ENCODE measurements at places on chromosomes 1 and 21.
A peak's percentile ranks its signal among the peaks of the same experiment; 100 is the strongest.

GRCh38 chr1:20603504-20604464 lies 14.9 kb downstream of the CDA start:
- DNase-seq = no peak

DNA sequence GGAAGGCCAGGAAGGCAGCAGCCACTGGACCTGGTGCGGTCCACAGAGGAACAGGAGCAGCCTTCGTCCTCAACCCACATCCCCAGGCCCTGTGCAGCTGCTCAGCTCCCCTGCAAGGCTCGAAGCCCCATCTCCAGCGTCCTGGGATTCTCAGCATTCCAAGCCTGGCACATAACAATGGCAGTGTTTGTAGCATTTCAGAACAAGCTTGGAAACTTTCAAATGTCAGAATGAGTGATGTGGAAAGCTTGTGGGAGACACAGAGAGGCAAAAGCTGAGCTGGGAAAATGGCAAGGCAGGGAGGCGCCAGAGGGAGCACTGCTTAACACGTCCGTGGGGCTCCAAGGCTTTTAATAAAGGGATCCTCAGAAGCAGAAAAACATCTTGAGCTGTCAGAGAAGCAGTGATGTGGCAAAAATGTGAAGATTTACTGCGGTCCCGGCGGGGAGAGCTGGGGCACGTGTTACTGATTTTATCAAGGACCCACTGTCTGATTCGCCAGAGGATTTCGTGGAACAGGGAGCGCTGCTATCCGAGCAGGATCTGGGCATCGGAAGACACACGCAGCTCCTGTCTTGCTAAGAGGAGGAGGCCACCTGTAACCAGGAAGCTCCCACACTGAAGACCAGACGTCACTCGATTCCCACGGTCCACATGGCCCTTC lies 38.1 kb downstream of the TOMM20 start:
- DNase-seq = no peak

- DNase-seq = no peak
Observed at GRCh38 chr1:245645406-245645805, 490.6 kb downstream of the KIF26B start.

GRCh38 chr1:33446590-33446989 lies 15.7 kb upstream of the PHC2 start:
- no peak for DNase-seq

DNA sequence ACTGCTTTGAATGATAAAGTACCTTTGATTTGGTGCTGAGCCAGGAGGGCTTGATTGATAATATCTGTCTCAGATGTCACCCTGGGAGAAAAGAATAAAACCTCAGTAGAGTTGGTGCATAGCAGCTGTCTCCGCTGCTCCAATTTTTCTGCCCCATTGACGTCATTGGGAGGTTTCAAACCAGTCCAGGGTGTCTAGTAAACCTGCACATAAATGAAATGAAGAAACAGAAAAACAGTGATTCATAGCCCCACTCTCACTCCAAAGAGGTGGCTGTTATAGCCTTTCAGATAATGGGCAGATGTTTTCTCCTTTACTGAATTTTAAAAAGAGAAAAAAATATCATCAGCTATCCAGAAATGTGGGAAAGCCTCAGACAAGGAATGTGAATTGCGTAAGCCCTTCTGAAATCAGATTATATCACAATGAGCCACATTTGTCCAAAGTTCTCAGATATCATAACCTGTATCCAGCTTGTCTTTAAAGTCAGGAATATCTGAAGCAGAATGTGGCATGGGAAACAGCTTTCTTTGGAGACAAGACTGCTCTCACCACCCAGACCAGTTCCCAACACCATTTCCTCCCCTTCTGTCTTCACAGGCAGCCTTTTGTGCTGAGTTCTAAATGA lies 351.3 kb upstream of the SGIP1 start:
- peak; percentile 22 for DNase-seq

DNA sequence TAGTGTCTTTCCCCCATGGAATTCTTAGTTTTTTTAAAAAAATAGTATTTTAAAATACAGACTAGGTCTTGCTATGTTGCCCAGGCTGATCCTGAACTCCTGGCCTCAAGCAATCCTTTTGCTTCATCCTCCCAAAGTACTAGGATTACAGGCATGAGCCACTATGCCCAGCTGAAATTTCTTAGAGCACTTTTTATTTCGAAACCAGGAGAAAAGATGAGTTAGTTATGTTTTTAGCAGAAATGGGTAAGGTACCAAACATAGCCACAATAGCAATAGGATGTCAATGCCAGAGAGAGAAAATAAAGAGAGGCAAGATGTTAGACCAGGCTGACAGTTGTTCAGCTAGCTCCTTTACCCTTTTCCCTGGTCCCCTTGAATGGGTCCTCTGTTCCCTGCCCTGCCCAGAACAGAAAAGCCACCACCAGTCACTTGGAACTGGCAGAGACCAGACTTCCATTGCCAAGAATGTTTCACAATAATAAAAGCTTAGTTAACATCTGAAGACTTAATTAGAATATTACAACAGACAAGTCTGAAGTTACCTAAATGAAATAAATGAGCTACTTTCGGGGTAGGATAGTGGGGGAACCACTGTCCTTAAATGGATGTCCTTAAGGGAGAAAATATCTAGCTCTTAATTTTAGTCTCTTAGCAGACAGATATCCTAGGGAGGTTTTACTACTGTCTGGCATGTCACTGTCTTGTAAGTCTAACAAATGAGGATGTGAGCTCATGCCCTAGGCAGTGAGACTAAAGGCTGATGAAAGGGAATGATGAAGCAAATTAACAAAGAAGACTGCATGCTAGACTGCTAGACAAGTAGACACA lies 54.3 kb downstream of the ABL2 start:
- no peak for DNase-seq

DNA sequence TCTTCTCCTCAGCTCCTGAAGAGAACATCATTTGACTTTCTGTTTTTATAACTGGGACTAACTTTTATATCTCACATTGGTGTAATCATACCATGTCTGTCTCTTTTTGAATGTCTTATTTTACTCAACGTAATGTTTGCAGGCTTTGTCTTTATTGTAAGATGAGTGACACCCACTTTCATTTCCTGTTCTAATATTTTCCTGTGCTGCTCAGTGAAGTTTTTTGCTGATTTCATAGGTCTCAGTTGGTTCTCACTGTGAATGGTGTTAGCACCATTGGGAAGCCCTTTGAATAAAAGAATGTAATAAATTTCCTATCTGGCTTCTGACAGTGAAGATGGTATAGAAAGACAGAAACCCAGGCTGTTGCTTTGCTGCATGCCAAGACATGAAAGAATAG lies 84.0 kb downstream of the RAVER2 start:
- no peak for DNase-seq

DNA sequence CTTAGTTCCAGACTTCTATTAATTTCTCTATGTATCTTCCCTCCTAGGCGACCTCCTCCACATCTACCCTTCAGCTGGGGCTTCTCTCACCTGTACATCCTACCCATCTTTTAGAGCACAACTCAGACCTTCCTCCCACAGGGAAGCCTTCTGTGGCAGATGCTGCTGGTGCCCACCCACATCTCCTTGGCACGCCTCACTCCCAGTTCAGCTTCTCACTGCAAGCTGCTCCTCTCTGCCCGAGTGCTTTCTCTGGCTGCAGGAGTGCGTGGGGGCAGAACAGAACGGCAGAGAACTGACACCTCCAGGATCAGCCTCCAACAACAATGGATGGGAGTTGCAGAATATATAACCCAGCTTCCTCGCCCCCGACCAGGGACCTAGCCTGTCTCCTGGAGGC lies 36.5 kb downstream of the ZBTB18 start:
- DNase-seq = no peak

DNA sequence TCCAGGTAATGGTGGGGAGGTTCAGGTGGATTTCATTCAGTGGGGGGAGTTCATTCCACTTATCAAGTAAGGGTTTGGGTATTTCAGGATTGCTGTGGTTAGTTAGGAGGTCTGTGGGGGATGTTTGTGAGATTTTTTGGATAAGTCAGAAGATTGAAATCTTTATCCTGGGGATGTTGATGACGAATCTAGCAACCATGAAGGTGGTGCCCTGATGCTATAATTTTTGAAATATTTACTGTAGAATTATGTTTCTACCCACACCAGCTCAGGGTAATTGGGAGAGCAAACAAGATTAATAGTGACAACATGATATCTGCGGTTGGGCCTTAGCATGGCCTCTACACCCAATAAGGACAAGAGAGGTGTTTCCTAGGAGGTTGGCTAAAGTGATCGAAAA lies 28.3 kb downstream of the SUCO start:
- no peak for DNase-seq

DNA sequence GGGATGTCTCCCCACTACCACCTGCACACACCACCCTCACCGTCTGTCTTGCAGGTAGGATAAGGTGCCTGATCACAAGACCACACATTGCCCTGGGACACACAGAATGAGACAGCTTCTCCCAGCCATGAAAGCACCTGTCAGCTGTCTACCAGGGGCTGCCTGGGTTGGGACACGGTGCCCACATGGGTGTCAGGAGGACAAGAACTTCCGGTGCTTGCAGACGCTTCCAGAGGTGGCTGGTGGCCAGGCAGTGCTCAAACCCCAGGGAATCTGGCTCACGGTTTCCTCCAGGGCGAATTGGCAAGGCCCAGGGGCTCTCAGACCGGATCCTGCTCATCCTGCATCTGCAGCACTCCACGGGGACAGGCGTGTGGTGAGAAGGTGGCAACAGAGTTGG lies 182.6 kb upstream of the ARHGEF16 start:
- DNase-seq = no peak

- no peak for DNase-seq
Observed at GRCh38 chr1:234361102-234361603, 12.1 kb upstream of the COA6 start.

DNA sequence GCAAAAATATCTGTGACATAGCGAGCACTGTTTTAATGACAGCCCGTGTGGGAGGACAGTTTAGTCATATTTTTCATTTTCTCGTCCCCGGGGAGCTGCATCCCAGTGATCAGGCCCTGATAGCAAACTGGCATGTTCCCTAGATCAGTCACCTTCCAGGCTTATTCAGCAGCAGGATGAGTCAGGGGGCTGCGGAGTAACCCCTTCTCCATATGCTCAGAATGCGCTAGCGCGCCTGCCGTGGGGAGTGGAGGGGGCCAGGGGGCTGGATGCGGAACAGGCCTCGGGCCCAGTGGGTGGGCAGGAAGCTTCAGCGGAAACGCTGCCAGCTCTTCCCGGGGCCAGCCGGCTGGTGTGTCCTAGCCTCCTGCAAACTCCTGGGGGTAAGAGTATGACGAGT lies 94.0 kb downstream of the KCND3 start:
- no peak for DNase-seq

- DNase-seq = peak; percentile 53
Observed at GRCh38 chr21:34276711-34277425, 86.9 kb upstream of the KCNE2 start.

GRCh38 chr1:51615780-51616291 lies 1.1 kb upstream of the OSBPL9 start:
- no peak for DNase-seq

DNA sequence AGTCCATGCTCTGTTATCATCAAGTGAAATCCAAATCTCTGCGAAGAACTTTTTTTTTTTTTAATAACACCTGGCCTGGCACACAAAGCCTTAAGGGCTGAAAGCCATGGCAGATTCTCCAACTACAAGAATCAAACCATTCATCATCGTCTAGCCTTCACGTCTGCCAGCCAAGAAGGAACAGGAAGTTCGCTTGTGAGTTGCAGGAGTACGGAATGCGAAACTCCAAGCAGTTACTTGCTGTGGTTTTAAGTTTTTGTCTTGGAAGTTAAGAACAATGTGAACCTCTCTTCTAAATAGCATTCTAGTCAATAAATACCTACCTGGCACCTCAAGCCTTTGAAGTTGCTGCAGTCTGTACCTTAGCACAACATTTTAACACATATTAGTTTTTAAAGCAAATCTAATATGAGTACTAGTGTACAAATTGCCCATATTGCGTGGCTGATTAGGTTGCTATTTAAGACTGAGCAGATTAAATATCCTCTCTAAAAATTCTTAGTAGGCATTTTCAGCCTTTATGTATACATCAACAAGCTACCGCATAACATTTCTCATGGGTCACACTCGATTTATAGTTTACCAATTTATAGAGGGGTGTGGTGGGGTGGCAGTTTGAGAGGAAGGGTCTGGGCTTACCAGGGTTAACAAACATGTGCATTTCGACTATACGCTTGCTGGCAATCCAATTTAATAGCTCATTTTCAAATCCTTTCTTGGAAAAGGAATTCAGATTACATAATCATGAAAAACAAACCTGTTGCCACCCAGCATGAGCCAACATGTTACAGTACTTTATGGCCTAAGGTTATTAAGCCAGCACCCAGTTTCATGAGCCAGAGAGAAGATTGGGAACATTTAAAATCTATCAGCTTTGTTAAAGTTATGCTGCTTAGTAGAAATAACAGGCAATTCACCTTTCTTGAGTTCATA lies 22.2 kb upstream of the PTPN14 start:
- no peak for DNase-seq

GRCh38 chr1:77623066-77623465 lies 59.4 kb downstream of the ZZZ3 start:
- no peak for DNase-seq

- no peak for DNase-seq
Observed at GRCh38 chr1:175569117-175569743, 174.2 kb downstream of the TNR start.

Data from activated CD4-positive, alpha-beta T cell treated with anti-CD3 and anti-CD28 coated beads, Interleukin-2, amount 50 U/mL, for 48 hours (primary cell).